ENCODE measurements at places on chromosomes 2 and 18.

- DNase-seq, result no peak
These were observed 270.8 kb upstream of the DCC start for GRCh38 chr18:52069201-52069600.

GRCh38 chr2:186891185-186891621 lies 42.2 kb upstream of the ZSWIM2 start:
- DNase-seq, result no peak

DNA sequence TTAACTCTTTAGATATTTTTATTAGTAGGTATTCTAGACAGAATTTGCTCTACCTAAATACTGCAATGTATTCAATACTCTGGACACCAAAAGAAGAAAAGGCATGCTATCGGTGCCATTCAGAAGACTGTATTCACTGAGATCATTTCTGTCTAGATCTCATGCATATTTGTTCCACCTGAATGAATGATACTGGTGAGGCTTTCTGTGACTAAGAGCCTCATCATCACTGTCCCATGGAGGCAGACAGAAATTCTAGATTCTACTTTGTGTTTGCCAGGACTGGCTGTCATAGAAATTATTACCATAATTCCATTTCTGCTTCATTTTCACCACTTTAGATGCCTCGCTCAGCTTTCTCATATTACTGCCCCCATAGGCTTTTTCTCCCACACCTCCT lies 340.7 kb downstream of the MBD2 start:
- DNase-seq, result no peak

DNA sequence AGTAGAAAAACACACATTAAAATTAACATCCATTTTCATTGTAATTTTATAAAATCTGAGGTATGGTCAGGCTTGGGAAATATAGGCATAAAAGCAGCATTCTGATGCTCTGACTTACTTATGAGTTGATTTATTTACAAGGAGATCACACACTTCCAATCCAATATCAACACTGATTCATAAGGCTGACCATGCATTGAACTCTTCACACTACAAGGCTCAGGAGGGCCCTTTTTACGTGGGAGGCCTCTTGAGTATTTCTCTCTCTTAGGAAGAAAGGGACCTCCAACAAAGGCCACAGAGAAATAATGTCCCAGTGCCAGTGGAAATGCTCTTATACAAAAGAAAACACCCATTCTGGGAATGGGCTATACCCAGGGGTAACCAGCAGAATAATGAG lies 222.8 kb downstream of the NAPG start:
- DNase-seq, result no peak

GRCh38 chr2:188580738-188581137 lies 289.1 kb downstream of the GULP1 start:
- no peak for DNase-seq

DNA sequence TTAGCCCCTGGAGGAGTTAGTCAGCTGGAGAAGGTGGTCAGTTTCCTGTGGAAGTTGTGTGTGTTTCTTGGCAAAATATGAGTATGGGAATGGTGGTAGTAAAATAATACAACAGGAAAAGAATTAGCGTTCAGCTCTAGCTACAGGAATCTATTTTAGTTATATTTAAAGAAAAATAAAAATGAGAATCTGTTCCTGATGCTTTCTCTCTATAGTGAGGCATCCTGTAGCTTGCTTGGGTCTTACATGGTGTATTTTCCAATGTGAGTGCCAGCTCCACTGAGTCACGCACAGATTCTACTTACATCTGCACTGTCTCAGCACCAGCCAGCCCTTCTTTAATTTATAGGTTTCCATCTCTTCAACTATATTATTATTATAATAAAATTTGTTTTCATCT lies 132.2 kb downstream of the BIRC6 start:
- DNase-seq, result no peak

DNA sequence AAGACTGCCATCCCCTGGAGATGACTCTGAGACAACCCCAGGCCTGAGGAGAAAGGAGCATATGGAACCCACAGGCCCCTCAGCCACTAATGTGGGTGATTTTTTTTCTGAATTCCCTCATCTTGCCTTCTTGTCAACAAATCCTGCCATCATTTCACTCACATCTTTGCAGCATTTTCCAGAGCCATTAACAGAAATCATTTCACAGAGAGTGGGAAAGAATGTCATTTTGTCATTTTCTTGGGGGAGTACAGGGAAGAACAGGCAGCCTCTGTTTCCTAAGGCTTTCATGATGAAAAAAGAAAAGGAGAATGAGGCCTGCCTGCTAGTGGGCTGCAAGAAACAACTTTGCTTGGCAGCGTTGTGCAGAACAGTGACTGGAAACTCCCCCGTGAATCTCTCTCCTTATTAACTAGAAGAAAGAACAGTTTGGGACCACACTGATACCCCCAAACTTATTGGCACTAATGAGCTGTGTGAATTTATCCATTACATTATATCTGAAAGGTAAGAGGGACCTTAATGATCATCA lies 1464.6 kb upstream of the CELF4 start:
- DNase-seq, result no peak

GRCh38 chr2:33645861-33646260 lies 46.8 kb upstream of the FAM98A start:
- DNase-seq, result no peak

GRCh38 chr2:47064106-47064505 lies 91.0 kb downstream of the STPG4 start:
- no peak for DNase-seq

DNA sequence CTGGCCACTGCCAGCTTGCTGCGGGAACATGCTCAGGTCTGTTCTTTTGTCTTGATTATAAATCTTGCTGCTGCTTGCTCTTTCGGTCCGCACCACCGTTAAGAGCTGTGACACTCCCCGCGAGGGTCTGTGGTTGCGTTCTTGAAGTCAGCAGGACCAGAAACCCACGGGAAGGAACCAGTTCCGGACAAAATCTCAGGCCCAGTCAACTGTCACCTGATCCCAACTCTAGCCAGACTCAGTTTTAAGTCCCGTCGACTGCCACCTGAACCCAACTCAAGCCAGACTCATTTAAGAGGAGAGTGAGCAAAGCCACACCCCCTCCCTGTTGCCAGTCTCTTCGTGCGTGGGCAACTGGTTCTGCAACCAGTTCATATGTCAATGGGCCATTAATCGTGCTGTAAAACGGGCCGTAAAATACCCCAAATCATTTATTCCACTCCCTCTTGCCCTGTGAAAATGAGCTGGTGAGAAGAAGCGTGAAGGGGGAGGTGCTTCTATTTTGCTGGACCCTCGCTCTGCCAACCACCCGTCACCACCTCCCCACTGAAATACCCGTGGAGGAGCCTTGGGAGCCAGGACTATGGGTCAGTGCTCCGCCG lies 224.3 kb downstream of the NDUFA10 start:
- no peak for DNase-seq

- DNase-seq, result no peak
These were observed 141.0 kb downstream of the ADCYAP1 start for GRCh38 chr18:1045658-1046057.

- no peak for DNase-seq
These were observed 248.8 kb downstream of the PLCL1 start for GRCh38 chr2:198053148-198053547.

DNA sequence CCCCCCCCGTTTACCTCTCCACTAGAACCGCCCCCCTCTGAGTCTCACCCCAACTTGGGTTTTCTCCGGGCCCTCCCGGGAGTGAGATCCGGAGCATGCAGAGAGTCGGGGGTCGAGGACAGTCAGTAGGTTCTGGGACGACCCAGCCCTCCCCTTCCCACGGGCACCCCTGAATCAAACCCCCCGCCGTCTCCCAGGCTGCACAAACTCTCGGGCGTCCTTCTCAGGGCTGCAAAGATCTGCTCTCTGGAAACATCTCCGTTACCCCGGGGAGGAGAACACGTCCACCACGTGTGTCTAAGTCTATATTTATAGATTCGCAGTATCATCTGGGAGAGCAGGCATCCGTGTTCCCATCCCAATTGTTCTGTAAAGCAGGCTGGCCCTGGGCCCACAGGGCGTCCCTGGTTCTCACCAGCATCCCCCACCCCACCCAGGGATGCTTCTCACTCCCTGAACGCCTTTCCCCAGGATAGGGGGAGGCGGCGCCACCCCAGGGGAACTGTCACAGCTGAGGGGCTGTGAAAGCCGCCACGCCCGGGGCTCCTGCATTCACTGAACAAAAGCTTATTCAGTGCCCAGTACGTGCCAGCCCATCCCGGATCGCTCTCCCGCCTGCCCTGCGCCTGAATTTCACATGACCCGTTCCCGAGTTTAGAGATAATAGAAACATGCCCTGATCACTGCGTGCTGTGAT lies 765 bp upstream of the DIPK1C start:
- no peak for DNase-seq

DNA sequence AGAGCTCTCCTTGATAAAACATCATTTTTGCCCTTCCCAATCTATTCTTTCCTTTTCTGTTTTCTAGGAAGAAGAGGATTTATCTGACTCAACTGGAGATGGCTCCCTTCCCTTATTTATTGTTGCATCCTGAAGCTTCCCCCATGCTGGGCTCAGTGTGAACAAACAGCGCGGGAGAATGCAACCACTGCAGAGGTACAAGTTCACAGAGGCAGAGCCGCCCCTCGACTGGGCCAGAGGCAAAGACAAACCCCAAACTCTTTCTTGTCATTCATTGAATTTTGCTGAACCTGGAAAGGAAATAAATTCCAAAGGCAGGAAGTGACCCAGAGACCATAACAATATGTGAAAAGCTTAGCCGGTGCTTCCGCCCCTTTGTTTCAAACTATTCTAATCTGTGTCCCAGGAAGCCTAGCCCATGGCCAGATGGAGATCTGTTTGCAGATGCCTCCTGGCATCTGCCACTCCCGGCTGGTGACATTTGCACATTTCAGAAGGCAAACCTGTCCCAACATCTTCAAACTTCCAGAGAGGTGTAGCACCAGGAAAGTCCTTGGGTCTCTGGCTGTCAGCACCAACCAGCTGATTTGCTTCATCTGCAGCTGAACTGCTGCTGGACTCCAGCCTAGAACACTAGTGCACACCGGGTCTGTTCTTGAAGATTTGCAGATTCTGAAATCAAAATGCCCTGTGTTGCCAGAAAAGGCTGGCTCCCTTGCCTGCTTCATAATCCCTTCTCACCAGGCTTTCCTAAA lies 79.4 kb upstream of the MAP4K3 start:
- no peak for DNase-seq
